ENCODE measurements at places on chromosomes 3 and 15.

GRCh38 chr3:20604659-20605058 lies 418.7 kb upstream of the SGO1 start:
- no peak for DNase-seq

DNA sequence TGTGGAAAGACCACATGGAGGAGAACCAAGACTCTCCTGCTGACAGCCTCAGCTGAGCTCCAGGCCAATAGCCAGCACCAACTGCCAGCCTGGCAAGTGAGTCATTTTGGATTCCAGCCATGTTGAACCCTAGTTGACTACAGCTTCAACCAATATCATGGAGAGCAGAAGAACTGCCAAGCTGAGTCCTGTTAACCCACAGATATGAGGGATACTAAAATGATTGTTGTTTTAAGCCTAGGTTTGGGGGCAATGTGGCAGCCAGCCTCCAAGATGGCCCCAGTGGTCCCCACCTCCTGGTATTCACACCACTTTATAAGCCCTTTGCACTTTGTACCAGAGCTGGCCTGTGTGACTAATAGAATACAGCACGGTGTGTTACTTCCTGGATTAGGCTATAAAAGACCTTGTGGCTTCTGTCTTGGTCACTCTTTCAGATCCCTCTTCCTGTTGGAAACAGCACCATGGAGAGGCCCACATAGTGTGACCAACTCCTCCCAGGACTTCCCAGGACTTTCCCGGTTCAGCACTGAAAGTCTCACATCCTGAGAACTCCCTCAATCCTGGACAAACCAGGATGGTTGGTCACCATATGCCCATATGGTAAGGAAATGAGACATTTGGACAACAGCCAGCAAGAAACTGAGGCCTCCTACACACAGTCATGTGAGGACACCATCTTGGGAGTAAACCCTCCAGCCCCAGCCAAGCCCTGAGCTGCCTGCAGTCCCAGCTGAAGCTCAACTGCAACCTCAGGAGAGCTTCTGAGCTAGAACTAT lies 32.4 kb upstream of the CDV3 start:
- no peak for DNase-seq

DNA sequence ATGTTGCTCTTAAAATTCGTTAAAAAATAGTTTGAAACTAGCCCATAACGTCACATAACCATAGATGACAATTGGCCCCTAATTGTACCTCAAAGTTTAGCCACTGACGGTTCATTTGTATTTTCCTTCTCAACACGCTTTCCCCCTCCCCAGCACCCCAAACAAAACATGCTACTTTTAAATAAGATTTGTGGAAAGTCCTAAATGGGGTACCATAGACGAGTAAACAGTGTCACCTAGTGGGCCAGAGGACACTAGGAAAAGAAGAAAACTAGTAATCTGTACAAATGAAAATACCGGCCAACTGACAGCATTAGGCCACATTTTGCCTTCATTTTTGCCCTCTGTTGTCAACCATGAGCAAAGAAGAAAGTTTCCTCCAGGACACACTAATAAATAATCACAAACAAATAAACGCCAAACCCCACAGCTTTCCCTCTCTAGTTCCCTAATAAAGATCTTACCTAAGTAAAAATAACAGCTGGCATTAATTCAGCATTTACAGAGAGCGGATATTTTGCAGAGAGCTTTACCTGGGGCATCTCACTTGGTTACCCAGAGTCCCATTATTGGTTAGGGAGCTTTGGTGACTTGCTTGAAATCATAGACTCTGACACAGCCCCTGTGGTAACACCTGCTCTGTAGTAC lies 175.1 kb upstream of the ATP11B start:
- no peak for DNase-seq

- DNase-seq, result no peak
Measured at GRCh38 chr3:170809007-170809974, 60.7 kb downstream of the RPL22L1 start.

- DNase-seq, result no peak
Measured at GRCh38 chr15:60081976-60082375, 77.9 kb downstream of the FOXB1 start.

DNA sequence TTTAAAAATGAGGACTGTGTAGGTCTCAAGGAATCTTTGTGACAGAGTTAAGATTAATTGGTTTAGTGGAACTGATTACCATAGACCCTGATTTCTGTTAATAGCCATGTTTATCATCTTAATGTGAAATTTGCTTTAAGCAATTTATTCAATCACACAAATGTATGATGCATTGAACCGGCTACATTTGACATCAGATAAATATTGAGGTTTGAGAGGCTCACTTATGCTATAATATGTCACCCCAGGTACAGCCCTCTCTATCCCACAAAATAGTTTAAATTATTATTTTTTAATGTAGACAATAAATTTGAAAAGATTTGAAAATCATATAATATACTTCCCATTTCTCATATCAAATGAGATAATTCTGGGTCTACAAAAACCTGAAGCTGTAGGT lies 413.3 kb downstream of the NAALADL2 start:
- DNase-seq, result no peak

Measured in activated naive CD4-positive, alpha-beta T cell treated with anti-CD3 and anti-CD28 coated beads, Interleukin-2, amount 50 U/mL, for 72 hours (primary cell).